Cortex of kidney (tissue), 1 donor: ENCODE measurements at places on chromosomes 12 and 14.

GRCh38 chr14:84228702-84229101 is 1301.2 kb upstream of the FLRT2 start:
- DNase-seq, result no peak

DNA sequence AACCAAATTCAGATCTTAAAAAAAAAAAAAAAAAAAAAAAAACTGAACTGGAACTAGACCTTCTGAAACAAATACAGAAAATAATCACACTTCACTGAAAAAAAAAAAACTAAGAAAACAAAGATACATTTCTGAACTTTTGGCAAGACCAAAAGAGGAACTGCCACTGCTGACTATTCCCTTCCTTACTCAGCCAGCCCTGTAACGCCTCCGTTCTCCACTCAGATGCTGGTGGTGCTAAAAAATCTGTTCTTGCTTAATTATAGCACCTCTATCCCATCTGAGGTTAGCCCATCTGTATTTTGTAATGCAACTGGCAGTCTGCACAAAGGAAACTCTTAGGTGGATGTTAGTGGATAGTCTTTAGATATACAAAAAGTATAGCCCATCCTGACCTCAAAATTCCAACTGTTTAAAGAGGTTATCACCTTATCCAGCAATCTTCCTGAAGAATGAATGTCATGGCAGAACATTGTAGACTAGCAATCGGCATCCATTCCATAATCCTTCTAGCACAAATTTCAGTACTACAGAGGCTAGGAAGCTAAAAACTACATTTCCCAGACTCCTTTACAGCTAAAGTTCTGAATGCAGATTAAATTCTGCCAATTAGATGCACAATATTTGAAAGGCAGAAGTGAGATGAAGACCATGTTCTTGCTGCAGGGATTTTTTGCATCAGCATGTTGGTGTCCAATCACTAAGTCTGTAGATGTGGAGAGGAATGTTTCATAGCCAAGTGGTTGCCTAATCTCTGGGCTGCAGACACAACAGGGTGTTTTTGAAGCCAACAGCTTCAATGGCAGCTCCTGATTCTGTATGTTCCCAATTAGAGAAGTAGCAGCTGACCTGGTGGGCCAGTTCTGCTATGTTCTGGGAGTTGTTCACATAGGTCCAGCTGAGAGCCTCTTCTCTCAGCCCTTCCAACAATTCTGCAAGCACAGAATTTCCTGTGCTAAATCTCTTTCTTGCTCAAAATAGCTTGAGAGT is 5.7 kb downstream of the MAP3K9 start:
- no peak for DNase-seq

DNA sequence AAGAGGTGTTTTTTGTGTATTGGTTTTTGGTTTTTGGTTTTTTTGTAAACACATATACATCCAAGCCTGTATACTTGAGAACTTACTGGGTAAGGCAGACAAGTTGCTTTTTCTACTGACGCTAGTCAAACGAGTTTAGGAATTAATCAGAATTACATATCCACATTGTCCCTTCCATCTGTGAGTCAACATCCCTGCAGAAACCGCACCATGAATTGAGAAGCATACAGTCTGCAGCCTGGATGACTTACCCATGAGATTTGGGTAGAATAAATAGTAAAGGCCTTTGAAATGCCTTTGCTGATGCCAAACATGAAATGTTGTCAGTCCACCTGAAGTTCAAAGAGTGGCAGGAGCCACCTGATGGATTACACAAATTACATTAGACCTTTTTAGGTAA is 21.4 kb upstream of the C12orf42 start:
- no peak for DNase-seq

DNA sequence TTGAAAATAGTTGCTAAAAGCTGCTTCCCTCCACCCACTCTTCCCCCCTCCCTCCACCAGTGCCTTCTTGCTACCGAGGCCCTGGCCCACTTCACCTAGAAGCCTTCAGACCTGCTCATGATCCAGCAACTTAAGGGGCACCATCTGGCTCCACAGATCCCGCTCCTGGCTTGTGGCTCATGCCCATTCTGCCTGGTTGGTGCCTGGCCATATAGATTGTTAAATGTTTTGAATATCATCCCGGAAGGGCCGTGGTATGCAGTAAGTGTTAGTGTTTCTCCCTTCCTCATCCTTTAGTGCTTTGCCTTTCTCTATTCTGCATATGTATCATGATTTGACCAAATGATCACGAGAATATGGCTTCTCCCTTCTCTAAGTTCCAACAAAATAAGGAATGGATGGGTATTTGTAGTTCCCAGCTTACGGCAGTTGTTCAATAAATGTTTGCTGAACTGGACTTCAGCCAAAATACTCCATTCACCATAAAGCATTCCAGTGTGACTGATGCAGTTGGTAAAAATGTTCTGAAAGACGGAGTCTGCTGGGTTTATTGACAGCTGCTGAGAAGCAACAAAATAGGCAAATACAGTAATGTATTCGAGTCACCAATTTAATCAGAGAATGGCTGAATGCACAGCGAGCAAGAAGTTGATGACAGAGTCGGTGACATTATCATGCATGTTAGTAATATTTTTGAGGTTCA is 30.7 kb downstream of the GRIP1 start:
- no peak for DNase-seq

DNA sequence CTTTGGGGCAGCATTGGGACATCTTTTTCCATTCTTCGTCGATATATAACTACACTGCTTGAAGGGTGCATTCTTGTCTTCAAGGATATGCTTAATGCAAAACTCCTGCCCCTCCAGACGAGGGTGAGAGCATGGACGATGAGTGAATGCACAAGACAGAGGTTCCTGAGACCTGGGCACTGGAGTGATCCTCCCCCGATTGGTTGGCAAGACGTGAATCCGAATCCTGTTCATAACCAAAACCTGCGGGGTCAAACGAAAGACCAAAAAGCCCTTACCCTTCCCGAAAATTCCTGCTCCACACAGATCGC is 684 bp downstream of the KANSL2 start:
- DNase-seq, result no peak

DNA sequence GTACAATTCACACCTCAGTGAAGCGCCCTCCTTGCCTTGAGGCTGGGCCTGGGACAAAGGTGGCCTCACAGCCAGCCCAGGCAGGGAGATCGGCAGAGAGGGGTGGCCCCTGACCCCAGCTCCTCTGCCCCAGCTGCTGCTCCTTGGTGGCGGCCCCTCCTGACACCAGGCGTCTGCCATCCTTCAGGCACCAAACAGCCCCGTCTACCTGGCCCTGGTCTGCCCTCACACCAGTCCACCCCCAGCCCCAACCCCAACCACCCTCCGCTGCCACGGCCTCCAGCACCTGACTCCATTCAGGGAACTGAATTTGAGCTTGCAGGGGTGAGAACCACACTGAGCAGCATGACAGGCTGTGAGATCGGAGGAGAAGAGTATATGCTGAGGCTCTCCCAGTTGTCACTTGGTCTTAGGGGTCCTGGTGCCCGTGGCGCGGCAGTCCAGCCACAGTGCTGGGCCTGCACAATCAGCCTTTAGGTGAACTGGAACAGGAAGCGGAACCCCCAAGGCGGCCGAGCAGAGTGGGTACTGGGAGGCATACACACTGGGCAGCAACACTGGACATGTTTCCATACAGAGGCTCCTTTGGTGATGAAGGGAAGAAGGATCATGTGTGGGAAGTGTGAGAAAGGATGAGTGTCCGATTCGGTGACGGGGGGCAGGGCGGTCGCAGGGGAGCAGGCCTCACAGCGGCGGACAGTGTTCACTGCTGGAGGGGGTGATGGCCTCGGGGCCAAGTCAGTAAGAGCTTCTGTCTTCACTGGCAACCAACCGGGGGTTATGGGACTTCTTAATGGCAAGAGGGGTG is 18.7 kb downstream of the ZFYVE21 start:
- no peak for DNase-seq

DNA sequence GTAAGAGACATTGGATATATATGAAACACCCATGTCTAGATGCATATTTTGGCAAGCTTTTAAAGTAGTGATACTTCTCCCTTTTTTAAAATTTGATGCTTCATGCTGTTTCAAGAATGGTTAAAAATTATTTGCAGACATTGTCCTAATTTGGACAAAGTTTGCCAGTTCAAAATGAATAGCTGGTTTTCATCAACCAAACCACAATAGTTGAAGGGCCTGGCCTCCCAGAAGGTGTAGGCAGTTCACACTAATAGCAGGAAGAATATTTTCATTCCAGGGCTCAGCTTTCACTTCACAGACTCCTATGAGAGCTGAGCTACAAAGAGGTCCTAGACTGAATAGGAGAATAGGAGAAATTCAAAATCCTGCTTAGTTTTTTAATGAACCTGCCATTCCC is 78.7 kb downstream of the STXBP6 start:
- DNase-seq, result no peak

GRCh38 chr14:23601845-23602180 is 23.2 kb upstream of the JPH4 start:
- DNase-seq, result no peak

DNA sequence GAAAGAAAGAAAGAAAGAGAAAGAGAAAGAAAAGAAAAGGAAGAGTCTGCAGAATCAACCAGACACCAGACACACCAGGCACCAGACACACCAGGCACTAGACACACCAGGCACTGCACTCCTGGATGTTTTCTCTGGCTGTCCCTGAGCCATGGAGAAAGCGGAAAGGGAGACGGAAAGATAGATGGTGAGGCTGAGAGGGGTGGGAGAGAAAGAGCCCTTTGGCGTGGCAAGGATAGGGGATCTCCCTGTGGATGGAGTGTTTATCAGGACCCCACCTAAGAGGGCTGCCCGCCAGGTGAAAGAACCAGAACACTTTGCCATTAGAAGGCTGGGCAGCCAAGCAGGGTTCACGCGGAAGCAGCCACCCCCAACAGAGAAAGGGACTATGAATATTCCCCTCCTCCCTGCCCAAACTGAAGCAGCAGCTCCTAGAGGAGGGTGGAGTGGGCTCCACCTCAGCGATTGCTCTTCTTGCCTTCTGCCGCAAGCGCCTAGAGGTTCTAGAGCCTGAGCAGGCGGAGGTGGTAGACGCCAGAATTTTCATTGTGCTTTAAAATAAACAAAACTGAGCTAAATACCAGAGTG is 13.4 kb downstream of the ST8SIA1 start:
- no peak for DNase-seq

DNA sequence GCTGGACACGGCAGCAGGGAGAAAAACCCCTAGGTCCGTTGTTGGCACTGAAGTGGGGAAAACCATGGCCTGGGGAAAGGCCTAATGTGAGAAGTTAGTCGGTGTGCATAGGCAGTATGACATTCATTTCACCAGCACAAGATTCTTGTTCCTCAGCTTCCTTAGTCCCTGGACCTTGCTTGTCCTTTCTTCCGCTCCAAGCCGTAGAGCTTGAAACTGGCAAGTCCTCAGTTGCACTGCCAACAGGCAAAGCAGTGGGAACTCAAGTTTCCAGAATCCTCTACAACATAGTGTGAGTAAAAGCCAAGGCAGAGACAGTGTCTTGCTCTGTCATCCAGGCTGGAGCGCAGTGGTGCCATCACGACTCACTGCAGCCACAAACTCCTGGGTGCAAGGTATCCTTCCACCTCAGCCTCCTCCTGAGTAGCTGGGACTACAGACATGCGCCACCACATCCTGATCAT is 138.5 kb upstream of the AMIGO2 start:
- no peak for DNase-seq

DNA sequence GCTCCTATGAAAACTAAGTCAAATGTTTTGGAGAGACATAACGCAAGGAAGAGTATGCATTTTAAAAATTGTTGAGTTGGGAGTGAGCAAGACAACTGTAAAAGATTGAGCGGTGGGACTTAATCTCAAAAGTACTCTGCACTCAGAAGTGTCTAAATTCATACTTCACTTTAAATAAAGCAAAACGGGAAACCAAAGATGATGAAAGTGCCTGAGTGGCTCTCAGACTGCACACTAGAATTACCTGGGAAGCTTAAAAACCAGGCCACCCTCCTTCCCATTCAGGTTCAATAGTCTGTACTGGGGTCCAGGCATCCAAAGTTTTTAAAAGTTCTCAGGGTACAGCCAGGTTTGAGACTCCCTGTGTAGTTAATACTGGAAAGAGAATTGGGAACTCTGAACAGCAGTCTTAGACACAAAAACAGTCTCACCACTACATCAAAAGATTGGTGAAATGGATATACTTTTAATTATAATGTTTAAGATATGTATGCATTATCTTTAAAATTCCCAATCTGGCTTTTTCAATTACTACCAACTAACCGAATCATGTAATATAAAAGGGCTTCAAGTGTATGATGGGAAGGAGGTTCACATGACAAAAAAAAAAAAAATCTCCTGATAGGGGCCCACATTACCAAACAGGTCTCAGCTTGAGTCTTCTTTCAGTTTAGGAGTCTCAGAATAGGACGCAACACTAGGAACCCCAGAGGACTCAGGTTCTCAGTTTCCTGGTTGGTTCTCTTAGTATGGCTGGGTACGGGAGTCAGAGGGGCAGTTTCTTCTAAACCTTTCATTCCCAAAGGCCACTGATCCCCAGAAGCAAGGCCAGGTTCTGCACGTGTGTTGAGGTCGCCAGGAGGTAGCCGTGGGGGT is 1.0 kb downstream of the HOMEZ start:
- no peak for DNase-seq

DNA sequence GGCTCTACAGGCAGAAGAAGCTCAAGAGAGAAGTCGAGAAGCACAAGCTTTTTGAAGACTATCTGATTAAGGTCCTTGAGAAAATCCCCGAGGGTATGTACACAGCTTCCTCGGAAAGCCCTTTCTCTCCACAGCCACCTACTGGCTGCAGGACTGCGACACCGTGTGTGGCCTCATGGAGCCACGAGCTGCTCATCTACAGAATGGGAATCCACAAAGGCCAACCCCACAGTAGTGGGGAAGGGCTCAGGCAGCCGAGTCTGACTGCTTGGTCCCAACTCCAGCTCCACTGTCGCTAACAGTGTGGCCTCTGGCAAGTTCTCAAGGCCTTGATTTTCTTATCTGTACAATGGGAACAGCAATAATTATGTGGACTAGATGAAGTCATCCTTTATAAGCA is 2.5 kb downstream of the CCDC197 start:
- no peak for DNase-seq

DNA sequence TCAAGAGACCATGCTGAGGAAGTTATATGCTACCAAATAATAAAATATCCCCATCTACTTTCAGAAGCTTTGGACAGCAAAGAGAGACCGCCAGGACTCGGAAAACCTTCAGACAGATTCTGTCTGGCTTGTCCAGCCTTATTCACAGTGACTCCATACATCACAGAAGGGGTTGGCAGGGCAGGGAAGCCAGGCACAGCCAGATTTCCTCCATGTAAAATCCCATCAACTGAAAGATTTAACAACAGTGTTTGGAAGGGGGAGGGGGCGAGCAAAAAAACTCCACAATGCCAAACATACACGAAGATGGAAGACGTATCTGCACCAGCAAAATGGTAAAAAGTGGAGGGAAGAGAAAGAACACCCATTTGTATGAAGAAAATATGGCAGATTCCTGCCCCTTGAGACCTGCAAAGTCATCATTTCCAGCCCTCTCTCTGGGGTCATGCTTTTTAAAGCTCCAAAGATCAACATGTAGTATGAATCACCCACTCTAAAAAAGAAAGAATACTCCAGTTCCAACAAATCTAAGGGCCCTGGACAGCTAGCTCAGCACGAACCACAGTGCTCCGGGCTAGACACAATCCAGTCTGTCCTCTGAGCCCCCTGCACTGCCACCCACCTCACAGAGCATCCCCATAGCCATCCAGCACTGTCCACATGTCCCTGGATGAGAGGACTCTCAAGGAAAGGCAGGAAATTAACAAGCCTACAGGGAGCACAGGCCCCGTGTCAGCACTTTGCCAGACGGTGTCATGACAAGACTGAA is 116.4 kb downstream of the DICER1 start:
- no peak for DNase-seq

GRCh38 chr12:12997734-12998133 is 2.3 kb downstream of the HEBP1 start:
- no peak for DNase-seq

GRCh38 chr12:6355491-6356373 is 13.9 kb upstream of the TNFRSF1A start:
- no peak for DNase-seq

- DNase-seq, result no peak
Measured at GRCh38 chr12:66697404-66697803, 18.5 kb upstream of the GRIP1 start.
